ENCODE measurements at places on chromosomes 1 and 21.

- peak; percentile 86 for DNase-seq
Measured at GRCh38 chr1:219174460-219175211, 958 bp downstream of the LYPLAL1 start.

DNA sequence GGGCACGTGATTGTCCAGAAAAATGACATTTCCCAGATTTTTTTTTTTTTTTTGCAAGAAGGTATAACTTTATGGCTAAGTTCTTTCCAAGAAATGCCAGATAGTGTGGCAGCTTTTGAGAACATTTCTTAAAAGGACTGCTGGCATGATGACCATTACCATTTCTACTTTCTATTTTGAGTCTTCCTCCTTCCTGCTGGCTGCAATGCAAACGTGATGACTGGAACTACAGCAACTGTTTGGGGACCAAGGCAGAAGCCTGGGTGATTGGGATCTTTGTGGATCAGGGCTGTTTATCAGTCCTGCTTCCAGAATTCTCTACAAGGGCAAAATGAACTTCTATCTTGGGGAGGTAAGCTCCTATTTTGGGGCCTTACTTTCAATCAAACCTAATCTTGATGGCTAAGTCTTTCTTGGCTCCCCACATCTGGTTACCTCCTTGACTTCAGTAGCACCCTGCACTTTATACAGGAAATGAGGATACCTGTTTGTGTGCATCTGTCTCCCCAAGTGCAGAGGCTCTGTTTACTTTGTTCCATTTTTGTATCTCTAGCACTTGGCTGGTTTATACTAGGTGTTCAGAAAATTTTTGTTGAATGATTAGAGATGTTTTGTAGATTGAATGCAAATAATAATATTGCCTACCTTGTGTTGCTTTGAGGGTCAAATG lies 3.7 kb upstream of the DDX20 start:
- DNase-seq, result no peak

DNA sequence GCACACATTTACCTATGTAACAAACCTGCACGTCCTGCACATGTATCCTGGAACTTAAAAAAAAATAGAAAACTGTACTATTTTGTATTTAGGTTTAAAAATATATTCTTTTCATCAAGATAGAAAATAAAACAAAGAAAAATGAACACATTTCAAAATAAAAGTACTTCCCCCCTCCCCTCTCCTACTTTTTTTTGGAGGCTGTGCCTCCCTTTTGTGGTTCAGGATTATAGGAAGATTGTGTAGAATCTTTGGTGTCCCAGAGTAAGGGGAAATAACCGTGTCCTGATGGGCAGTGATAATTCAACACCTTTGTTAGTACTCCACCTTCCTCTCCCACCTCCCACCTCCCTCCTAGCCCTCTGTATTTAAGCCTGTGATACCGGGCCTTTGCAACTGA lies 40.1 kb downstream of the TRIM62 start:
- no peak for DNase-seq

- DNase-seq, result peak; percentile 13
Measured at GRCh38 chr1:219227360-219228057, 53.8 kb downstream of the LYPLAL1 start.

DNA sequence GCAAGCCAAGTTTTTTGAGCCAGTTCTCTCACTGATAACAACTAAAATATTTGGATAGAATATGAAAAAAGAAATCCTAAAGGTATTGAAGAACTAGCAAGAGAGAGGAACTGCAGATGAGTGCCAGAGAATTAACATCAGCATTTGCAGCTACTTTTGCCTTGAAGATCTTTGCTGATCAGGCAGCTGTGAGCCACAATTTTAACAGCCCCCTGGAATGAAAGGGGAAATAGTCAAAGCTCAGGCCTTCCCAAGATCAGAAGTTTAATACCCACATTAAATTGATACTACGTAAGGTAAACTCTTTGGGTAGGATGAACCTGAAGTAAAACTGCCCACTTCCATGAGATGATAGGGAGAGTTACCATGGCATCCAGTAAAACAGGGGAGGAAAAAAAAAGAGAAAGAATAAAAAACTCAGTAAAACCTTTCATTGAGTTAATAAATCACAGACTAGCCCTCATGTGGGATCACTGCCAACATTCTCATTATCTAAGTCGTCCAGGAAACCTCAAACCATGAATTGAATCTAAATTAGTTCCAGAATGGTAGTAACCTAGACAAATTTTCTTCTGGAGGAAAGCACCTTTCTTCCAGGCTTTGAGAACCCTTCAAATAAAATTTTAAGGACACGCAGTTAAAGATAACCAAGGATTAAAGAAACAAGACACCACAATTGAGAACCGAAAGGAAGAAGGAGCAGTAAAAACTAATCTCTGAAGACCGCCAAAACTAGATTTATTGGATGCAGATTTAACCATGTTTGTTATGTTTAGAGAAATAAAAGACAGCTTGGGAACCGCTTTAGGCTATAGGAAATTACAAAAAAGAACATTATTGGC lies 28.3 kb downstream of the SCP2 start:
- DNase-seq, result peak; percentile 92
